ENCODE measurements at places on chromosomes 2 and 18. TPM values are rescaled to one million over a fixed set of nuclear protein-coding genes. Genes with fewer than 3 reads are reported as not detected.

DNA sequence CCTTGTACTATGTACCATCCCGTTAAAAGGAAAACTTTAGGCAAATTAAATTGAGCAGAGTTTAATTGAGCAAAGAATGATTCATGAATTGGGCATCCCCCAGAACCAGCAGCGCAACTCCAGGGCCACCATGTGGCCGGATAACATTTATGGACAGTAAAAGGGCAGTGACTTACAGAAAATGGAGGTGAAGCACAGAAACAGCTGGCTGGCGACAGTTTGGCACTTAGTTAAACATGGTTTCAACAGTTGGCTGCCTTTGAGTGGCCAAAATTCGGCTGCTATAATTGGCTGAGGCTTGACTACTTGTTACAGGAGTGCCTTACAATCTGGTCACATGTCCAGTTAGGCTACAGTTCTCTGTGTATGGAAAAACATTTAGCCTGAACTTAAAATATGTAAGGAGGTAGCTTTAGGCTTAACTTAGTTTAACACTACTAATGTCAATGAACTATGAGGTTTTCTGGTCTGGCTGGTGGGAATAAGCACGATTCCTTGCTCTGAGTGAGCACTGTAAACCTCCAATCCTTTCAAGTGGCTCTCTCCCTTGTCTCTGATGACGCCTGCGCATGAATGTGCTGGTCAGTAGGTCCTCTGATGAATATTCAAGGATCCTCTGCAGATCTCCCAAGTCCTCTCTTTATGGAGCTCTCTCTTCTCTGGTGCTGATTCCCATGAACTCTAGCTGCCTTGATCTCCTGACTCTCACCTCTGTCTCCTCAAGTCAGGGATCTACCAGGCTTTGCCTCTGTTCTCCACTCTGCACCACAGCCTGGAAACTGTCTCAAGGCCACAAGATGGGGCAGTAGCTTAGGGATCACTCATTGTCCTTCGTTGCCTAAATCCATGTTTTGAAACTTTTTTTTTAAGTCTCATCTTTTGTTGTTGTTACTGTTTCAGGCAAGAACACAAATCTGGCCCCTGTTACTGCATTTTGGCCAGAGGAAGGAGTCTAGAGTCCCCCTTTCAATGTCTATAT lies 24.4 kb upstream of the RAB31 start:
- H3K27ac ChIP-seq, result no peak overlapping the region
- no peaks in the 10 kb centered on the region for H3K36me3 ChIP-seq
- no peak overlapping the region for H3K4me3 ChIP-seq
- H3K4me1 ChIP-seq, result peaks cover 13% of the 10 kb centered on the region
- DNase-seq, result no peak
- H3K27me3 ChIP-seq, result peaks cover 21% of the 10 kb centered on the region

AMER3 gene
- total RNA-seq, result not detected

SERPINB4 gene
- total RNA-seq, result not detected

SPP2 gene
- not detected for total RNA-seq

- DNase-seq, result no peak
- no peaks in the 10 kb centered on the region for H3K4me1 ChIP-seq
- peaks cover 28% of the 10 kb centered on the region for H3K27me3 ChIP-seq
Measured at GRCh38 chr2:575727-576236, 101.4 kb downstream of the TMEM18 start.

- H3K27me3 ChIP-seq, result peaks cover 20% of the 10 kb centered on the region
- peak overlapping the region; percentile 85 for H3K4me3 ChIP-seq
- H3K4me1 ChIP-seq, result peaks cover 33% of the 10 kb centered on the region
- DNase-seq, result peak; percentile 79
Measured at GRCh38 chr2:86807468-86808275, 17.0 kb upstream of the CD8A start.

GRCh38 chr2:121031568-121032340 lies 253.2 kb downstream of the TFCP2L1 start:
- no peaks in the 10 kb centered on the region for H3K27me3 ChIP-seq
- no peak overlapping the region for H3K4me3 ChIP-seq

DNA sequence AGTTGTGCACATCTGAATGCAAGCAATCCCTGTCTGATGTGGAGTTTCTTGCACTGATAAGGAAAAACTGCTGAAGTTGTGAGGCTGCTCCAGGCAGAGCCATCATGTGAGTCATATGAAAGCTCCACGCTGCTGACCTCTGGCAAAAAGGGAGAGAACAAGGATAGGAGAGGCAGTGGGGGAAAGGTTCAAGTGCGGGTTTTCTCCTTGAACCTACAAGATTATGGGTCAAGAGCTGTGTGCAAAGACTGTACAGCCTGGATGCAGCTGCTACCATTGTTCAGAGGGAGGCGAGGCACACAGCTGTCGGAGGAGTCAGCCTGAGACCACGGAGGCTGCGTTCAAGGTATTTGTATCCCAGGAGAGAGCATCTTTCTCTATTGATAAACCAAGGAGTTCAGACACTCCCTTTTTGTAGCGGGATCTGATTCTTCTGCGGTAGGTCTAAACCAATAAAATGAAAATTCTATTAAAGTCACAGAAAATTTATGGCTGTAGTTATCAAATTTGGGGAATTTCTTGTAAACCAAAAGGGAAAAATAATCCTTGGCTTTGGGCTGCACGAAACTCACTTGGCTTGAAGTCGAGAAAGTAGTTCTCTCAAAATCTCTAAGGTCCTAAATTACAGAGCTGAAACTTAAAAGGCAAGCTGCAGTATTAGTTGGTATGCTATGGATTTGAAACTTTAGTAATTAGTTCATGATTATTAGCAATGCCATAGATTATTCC lies at the start of gene CDK15:
Gene CDK15, plus strand, starts transcription at position 96 of the 729 bp plus-strand sequence. Its CDS starts 128 bp downstream, at position 224.
- peaks cover 27% of the 10 kb centered on the region for H3K27me3 ChIP-seq
- H3K4me1 ChIP-seq, result no peaks in the 10 kb centered on the region
- H3K4me3 ChIP-seq, result no peak within 1 kb of the TSS
- no peak within 1 kb of the TSS for H3K27ac ChIP-seq

HOXD3 gene
- not detected for total RNA-seq

DNA sequence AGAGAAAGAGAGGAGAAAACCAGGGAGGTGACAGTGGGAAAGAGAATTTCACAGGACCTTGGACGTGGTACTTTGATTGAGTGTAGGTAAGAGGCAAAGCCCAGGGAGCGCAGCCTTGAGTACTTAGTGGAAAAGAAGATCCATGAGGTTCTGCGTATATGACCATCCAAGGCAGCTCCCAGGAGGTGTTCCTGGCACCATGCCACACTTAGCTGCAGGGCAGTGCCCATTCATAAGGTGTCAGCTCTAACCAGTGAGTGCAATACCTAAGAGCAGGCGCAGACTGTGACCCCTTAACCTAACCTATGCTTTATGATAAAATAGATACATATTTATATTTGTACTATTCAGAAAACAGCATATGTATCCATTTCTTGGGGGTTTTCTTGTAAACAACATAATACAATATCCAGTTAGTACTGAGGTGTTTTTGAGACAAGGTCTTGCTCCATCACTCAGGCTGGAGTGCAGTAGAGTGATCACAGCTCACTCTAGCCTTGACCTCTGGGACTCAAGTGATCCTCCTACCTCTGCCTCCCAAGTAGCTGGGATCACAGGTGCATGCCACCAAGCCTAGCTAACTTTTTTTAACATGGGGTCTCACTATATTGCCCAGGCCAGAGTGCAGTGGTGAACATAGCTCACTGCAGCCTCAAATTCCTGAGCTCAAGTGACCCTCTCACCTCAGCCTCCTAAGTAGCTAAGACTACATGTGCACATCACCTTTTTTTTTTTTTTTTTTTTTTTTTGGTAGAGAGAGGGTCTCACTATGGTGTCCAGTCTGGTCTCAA lies 174.6 kb downstream of the GFPT1 start:
- no peaks in the 10 kb centered on the region for H3K4me1 ChIP-seq
- no peaks in the 10 kb centered on the region for H3K36me3 ChIP-seq
- no peak overlapping the region for H3K4me3 ChIP-seq

IKZF2 gene
- total RNA-seq, result 19.1 TPM

MPP4 gene
- total RNA-seq, result not detected

MEP1B gene
- not detected for total RNA-seq

Measured in activated T-cell treated with anti-CD3 and anti-CD28 coated beads, Interleukin-2, amount 50 U/mL, for 72 hours (primary cell).